ENCODE measurements at places on chromosomes 1 and 21.

GRCh38 chr1:154816369-154816768 lies 53.7 kb downstream of the KCNN3 start:
- no peak for DNase-seq

GRCh38 chr1:56297904-56298303 lies 281.5 kb downstream of the PLPP3 start:
- no peak for DNase-seq

DNA sequence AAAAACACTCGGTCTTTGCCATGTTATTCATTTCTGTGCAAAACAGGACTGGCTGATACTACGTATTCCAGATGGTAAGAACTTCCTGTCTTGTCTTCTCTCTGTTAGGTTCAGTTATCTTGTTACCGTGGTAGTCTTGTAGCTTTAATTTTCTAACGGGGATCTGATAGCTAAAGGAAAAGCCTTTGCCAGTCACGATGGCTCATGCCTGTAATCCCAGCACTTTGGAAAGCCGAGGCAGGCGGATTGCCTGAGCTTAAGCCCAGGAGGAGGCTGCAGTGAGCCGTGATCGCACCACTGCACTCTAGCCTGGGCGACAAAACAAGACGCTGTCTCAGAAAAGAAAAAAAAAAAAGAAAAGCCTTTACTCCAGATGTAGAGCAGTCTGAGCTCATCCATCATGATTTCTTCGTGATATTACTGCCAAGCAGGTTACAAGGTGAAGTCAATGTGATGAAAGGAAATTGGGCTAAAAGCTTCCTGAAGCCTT lies 11.1 kb upstream of the MSTO1 start:
- DNase-seq = no peak

DNA sequence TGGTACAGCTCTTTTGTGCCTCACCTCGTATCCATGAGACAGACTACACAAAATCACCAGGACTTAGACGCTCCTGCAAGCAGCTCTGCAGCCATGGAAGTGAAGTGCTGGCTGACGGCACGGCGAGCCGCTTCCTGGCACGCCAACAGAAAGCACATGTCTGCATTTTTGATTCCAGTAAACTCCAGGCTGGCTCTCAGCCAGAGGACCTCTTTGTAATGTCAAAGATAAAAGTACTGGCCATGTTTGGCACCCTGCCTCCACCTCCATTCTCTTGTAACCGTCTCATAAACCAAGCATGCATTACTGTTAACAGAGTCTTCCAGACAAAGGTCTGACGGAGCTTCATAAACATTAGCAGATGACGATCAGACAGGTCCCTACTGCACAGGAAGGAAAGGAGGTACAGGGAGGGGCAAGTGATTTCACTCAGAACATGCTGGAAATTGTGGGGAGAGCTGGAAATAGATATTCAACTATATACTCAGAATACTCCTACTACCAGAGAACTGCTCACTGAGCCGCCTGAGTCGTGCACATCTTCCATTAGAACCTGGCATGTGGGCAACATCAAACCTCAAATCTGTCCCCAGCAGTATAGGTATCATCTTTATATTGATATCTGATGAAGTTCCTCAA lies 632.0 kb downstream of the SMYD3 start:
- no peak for DNase-seq

DNA sequence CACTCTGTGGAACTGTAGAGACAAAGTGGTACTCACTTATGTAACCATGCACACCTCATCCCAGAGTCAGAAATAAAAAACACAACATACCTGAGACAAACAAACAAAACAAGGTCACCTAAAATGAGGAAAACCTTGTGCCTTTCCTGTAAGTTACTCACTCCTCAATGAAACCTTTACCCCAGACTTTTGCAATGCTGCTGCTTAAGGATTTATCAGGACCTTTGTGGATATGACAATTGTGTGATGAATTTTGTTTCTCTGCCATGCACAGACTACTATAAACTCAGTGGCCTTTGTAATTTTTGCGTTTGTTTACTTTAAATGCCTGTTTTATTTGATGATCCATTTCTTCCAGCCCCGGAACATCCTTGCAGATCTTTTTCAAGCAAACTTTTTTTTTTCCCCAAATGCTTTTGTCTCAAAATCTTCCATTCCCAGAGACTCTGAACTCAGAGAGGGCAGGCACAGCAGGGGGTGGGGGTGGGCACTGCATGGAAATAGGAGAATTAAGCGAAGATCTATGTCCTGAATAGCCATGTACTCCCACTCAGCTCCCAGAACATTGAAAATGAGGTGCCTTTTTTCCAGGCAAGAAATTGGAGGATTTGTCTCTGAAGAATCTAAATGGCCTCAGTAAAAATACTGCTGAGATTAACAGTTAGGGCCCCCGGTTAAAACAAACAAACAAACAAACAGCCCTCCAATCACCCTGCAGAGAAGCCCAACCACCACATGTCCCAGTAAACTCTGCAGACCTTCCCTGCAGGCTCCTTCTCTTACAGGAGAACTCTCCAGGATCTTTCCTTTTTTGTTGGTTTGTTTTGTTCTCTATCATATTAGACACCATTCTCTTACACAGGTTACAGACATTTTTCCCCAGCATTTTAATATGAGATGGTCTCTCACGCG lies 22.6 kb upstream of the SIM2 start:
- DNase-seq = no peak

DNA sequence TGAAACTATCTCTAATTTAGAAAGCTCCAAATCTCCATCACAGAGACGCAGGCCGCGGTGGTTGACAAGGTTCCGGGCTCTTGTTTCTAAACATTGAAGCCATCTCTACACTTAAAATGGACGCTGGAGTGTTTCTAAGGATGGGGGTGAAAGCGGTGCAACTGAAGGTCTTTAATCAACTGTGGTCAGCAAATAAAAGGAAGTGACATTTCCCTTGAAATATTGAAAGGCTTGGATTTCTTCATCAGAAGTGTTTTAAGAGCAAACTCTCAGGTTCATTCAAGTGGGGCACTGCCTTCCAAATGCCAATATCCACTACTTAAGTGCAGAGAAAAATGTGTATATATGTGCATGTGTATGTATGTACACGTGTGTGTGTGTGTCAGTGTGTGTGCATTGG lies 117.3 kb downstream of the KAZN start:
- DNase-seq = no peak

- DNase-seq = no peak
Observed at GRCh38 chr1:111511370-111511769, 7.9 kb upstream of the ADORA3 start.

- peak; percentile 54 for DNase-seq
Observed at GRCh38 chr1:152855661-152856060, 4.1 kb upstream of the LCE7A start.

- DNase-seq = peak; percentile 69
Observed at GRCh38 chr1:173122958-173123852, 72.5 kb upstream of the TNFSF18 start.

- no peak for DNase-seq
Observed at GRCh38 chr1:246068619-246069509, 438.2 kb downstream of the SMYD3 start.

DNA sequence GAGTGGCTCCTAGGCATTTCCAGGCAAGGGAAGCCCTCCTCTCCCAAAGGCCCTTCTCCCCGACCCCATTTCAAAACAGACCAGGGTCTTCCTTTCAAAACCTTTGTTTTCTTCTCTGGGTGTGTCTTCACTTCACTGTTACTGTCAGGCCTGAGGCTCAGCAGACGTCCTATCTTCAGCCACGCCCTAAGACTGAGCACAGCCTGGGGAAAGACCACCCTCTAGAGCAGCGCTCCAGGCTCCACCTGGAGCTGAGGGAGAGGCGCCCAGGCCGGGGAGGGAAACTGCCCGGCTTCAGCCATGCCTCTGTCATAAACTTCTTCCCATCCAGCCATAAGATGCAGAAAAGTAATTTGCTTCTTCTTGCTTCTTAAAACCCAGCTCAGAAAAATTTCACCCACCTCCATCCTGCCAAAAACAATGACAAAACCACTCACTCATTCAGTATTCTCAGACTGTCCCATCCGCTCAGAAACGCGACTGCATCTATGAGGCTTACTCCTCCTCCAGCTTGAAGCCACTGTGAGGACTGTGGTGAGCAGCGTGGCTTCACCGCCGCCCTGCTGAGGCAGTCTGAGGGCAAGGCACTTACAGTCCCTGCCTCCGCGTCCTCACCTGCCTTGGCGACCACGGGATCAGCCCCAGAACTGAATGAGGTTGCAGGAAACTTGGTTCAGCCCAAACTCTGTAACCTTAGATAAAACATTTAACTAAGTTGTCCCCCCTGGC lies 36.1 kb downstream of the VN1R5 start:
- DNase-seq = no peak

- DNase-seq = no peak
Observed at GRCh38 chr1:16162163-16162822, 6.4 kb upstream of the EPHA2 start.

DNA sequence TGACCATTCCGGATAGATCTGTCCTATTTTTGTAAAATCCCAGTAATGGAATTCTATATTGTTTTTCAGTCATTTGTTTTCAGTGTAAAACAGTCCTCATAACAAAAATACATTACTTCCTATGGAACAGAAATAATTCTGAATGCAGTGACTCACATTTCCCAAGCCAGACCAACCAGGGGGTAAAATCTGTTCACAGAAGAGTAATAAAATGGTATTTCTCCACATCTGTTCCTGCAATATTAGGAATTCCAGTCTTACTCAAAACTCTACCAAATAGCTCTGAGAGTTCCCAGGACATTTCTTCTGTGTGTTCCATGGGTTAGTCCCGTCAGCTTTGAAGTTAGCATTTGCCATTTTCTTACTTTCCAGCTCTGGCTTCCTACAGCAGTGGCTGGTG lies 2.6 kb upstream of the DDR2 start:
- DNase-seq = no peak

GRCh38 chr21:43868461-43868860 lies 3.4 kb downstream of the AGPAT3 start:
- DNase-seq = no peak
